ENCODE measurements at places on chromosomes 1 and 21. TPM values are rescaled to one million over a fixed set of nuclear protein-coding genes. Genes with fewer than 3 reads are reported as not detected.

DNA sequence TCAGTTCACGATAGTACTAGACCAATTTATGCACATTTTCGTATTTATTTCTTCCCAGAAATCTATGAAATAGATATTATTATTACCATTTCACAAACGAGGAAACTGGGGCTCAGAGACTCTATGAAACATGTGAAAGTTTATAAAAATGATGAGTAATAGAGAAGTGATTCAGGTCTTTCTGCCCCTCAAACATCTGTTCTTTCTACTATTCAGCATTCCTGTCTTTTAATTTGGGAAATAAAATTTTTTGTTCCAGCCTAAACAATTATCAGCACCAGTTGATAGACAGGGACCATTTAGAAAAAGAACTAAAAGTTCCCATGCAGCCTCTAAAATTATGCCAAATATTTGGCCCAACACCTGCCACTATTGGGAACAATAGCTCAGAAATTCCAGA is 585.1 kb downstream of the PTPRC start:
- H3K4me1 ChIP-seq = no peaks in the 10 kb centered on the region
- H3K36me3 ChIP-seq = no peaks in the 10 kb centered on the region
- H3K4me3 ChIP-seq = no peak overlapping the region
- no peak for DNase-seq

GRCh38 chr1:3323021-3323795 is 131.3 kb upstream of the ARHGEF16 start:
- H3K27me3 ChIP-seq = no peaks in the 10 kb centered on the region
- H3K4me1 ChIP-seq = peaks cover 22% of the 10 kb centered on the region
- H3K4me3 ChIP-seq = no peak overlapping the region

- H3K4me1 ChIP-seq = no peaks in the 10 kb centered on the region
- H3K4me3 ChIP-seq = no peak overlapping the region
- H3K27me3 ChIP-seq = peaks cover 11% of the 10 kb centered on the region
- H3K36me3 ChIP-seq = no peaks in the 10 kb centered on the region
These were observed 183.3 kb downstream of the IGSF21 start for GRCh38 chr1:18290740-18291412.

DNA sequence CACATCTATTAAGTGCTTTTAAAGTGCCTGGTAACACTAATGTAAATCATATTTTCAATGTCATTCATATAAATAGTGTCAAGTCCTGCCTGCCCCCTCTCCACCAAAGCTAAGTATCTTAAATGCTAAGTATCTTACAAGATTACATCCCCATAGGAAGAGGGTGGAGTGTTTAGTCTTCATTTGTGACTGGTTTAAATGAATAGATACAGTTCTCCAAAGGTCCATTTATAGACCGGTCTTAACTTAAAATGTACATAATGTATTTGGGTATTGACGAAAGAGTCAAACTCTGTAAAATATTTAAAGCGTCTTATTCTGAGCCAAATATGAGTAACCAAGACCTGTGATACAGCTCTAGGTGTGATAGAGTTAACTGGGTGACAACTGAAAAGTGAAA is 60.2 kb downstream of the POU2F1 start:
- no peak for DNase-seq
- peaks cover 6% of the 10 kb centered on the region for H3K4me1 ChIP-seq
- H3K27me3 ChIP-seq = no peaks in the 10 kb centered on the region
- H3K27ac ChIP-seq = no peak overlapping the region
- H3K36me3 ChIP-seq = no peaks in the 10 kb centered on the region

- no peaks in the 10 kb centered on the region for H3K4me1 ChIP-seq
- H3K27ac ChIP-seq = no peak overlapping the region
- H3K27me3 ChIP-seq = no peaks in the 10 kb centered on the region
- no peak for DNase-seq
These were observed 34.7 kb upstream of the AK4 start for GRCh38 chr1:65113298-65113697.

CFAP74 gene
- total RNA-seq = 4.9 TPM

SH2D1B gene
- total RNA-seq = 0.12 TPM
